T-cell (primary cell): ENCODE measurements at places on chromosomes 12 and 14. TPM values are rescaled to one million over a fixed set of nuclear protein-coding genes. Genes with fewer than 3 reads are reported as not detected.

DNA sequence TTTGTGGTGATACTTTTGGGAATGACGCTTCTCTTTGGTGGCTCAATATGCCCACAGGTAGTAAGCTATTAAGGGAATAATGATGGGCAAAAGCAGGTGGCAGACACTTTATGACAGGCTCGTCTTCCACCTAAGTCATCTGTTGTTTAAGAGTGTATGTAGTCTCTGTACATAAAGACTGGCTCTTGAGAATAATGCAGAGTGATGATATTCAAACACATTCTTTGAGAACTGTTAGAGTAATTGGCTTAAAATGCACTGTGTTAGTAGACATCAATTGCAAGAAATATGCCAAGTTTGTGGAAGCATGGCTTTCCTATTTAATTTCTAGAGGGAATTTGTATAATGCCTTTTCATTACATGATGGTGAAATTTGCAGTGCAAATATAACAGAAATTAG is 694.8 kb upstream of the MIS18BP1 start:
- DNase-seq, result no peak
- no peaks in the 10 kb centered on the region for H3K27me3 ChIP-seq
- H3K4me3 ChIP-seq, result no peak overlapping the region
- no peaks in the 10 kb centered on the region for H3K36me3 ChIP-seq
- no peak overlapping the region for H3K27ac ChIP-seq

Gene KRT78
- not detected for total RNA-seq

Gene AKAP3
- total RNA-seq, result 3.3 TPM

Gene ESR2
- not detected for total RNA-seq
